NCI-H748 treated with DMSO at 0.1 percent for 48 hours (cell line): ENCODE measurements at places on chromosomes 5 and 9.

DNA sequence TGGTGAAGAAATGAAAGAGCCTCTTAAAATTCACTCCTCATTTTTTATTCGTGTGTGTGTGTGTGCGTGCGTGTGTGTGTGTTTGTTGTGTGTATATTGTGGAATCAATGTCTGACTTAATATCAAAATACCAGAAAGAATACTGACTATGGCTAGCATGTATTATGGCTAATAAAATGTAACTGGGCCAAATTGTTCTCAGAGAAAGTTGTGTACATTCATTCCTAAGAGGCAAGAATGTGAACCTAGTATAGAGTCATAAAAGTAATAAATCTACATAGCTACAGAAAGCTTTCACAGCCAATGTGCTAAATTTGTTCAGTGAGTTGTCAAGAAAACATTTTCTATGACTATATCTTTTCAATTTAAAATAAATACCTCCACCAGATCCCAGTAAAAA, 211.5 kb downstream of the EBF1 start:
- no peak for DNase-seq

DNA sequence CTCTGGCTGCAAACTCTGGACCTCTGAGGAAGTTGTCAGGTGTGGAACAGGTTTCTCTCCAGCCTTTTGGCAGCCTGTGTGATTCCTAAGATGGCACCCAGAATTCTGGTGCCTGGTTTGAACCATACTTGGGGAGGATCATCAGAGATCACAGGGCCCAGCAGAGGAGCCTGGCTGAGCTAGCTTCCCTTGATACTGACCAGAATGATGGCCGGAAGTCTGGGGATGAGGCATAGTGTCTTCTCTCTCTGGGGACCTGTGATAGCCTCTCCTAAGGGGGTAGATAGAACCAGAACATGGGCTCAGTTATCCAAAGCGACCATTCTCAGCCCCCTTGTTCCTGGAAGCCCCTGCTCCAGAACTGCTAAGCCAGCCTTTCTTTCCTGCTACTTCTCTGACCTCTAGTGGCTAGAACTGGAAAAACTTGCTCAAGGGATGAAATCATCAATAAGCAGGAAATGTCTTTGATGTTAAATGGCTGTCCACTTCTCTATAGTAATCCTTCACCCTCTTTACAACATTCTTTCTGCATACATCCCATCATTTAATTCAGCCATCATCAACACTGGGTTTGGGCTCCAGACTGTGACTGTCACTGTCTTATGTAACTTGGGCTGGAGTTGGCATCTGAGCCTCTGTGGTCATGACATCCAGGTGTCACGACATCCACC, 55.1 kb downstream of the C9orf152 start:
- peak; percentile 58 for DNase-seq

GRCh38 chr9:16597136-16597535, 273.3 kb downstream of the BNC2 start:
- DNase-seq = no peak

DNA sequence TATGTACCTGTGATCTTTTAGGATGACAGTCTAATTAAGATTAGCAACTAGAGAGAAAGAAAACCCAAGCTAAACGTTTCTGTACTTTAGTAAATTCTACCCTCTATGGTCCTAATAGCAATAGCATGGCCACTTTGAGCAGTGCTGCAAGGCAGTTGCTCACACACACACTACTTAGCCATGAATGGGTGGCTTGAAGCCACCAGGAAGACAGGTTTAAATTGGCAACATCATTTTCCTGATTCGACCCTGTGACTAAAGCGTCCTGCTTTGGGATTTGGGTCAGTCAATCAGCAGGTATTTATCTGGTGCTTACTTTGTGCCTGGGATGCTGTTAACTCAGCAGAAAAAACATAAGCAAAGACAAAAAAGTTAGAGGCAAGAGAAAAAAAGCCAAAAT, 150.6 kb downstream of the ARRDC3 start:
- DNase-seq = no peak

- no peak for DNase-seq
Measured at GRCh38 chr5:179373961-179374505, 28.8 kb upstream of the ADAMTS2 start.

GRCh38 chr5:131392466-131393095, 128.7 kb downstream of the CDC42SE2 start:
- no peak for DNase-seq

DNA sequence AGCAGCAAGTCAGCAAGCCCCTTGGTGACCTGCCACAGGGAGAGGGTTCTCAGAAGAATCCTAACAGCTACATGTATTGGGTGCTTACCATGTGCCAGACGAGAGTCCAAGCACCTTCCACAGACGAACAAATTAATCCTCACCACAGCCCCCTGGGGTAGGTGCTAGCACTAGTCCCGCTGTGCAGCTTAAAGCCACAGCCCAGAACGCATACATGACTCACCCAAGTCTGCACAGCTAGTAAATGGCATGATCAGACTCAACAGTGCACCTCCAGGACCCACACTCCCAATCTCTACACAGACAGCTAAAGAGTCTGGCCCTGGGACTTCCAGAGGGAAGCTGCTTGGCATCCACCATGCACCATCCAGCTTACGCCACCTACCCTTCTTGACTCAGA, 111.5 kb downstream of the PAX5 start:
- no peak for DNase-seq

DNA sequence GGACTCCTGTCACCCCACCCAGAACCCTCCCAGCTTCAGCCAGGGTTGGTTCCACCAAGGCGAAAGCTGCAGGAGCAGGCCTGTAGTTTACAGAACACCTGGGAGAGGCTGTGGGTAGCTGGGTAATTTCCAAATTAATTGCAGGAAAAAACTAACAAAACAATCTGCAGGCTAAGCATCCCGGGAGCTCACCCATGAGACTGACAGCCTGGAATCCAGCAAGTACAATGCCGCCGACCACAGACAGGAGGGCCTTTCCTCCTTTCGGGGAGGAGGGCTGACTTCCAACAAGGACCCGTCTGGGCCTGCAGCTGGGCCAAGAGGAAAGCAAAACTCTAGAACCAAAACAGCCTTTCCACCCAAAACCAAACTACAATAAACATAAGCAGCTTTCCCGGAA, 10.3 kb downstream of the FOXE1 start:
- DNase-seq = no peak

DNA sequence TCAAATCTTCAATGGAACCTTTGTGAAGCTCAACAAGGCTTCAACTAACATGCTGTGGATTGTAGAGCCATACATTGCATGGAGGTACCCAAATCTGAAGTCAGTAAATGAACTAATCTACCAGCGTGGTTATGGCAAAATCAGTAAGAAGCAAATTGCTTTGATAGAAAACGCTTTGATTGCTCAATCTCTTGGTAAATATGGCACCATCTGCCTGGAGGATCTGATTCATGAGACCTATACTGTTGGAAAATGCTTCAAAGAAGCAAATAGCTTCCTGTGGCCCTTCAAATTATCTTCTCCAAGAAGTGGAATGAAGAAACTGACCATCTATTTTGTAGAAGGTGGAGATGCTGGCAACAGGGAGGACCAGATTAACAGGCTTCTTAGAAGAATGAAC, 54.7 kb upstream of the TTC39B start:
- DNase-seq = no peak

- DNase-seq = no peak
Measured at GRCh38 chr5:91794856-91795548, 411.9 kb upstream of the ARRDC3 start.

- no peak for DNase-seq
Measured at GRCh38 chr5:31343946-31344345, 150.5 kb downstream of the CDH6 start.

DNA sequence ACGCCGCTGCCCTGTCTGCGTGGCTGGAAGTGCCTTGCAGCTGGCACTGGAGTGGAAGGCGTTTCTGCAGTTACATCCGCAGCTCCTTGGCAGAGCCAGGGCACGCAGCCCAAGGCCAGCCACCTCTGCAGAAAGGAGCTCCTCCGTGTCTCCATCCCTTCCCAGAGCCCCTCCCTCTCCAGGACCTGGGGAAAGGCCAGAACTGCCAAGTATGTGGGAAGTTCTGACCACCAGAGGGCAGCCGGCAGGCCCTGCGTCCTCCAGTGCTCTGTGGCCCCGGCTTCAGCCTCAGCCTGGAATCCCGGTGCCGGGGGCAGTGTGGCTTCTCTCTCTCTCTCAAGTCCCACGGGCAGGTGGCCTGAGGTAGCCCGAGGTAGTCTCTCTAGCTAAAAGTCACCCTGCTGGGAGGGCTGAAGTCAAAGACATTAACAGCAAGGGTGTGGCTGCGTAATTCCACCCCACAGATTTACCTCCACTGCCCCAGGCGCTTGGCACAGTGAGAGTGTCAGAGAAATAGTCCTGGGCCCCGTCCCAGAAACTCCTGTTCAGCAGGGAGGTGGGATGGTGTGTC, 101.7 kb upstream of the FCN2 start:
- no peak for DNase-seq

DNA sequence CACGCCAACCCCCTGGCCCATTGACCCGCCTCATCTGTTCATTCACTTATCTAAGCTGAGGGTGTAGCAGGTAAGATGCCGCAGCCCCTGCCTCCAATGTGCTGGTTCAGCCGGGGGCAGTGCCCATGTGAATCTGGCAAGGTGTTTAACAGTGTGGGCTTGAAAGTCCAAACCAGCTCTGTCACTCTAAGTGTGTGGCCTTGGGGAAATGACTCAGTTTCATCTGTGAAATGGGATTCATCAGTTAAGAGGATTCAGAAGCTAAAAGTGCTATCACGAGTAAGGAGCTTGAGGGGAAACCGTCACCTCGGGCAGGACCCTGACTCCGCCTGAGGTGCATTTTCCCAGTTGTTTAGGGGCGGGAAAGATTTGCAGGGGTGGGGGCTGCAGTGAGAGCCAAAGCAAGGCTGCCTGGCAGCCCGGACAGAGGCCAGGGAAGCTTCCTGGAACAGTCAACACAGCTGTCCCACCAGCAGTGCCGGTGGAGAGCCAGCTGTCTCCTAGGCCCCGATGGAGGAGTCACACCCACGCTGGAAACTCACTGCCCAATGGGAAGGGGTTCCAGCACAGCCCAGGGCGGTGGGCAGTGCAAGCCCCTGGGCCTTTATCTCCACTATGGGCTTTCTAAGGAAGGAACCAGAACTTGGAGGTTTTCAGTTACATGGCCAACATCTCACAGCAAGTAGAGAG, 9.7 kb upstream of the URM1 start:
- DNase-seq = no peak

- no peak for DNase-seq
Measured at GRCh38 chr5:98321361-98321760, 452.1 kb upstream of the RGMB start.

DNA sequence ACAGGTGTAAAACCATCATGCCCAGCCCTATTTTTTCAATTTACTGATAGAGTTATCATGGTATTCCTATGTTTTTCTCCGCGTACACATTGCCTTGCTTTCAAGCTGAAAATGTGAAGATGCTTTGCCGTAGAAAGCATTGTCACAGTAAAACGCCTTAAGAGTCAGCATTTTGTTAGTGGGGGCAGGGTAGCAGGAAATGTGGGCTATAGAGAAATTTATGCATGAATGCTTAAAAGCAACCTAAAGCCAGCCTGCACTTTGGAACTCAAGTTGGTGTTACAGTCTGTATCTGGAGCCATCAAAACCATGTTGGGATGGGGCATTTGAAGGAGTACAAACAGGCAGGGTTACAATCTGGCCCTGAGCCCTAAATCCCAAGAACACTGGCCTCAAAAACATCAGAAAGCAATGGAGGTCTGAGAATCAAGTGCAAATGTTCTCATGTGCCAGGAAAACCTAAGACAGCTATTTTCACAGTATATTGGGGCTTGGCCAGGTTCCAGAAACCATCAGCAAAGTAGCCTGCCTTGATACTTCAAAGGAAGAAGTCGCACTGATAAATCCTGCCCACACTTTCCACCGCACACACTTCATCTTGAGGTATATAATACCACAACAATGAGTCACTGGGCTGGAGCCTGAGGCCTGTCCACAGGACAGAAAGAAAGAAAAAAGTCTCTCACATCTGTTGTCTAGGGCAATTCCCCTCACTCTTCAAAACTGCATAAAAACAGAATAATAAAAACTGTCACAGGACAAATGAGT, 313.8 kb downstream of the ENC1 start:
- no peak for DNase-seq

DNA sequence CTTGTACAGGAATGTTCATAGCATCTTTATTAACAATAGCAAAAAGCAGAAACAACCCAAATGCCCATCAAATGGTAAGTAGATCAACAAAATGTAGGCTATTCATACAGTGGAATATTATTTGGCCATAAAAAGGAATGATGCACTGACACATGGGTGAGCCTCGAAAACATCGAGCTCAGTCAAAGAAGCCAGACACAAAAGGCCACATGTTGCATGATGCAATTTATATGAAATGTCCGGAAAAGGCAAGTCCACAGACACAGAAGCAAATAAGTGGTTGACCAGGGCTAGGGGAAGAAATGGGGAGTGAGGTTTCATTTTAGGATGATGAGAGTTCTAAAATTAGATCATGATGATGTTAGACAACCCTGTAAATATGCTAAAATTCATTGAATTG, 16.5 kb upstream of the SLC2A8 start:
- no peak for DNase-seq

DNA sequence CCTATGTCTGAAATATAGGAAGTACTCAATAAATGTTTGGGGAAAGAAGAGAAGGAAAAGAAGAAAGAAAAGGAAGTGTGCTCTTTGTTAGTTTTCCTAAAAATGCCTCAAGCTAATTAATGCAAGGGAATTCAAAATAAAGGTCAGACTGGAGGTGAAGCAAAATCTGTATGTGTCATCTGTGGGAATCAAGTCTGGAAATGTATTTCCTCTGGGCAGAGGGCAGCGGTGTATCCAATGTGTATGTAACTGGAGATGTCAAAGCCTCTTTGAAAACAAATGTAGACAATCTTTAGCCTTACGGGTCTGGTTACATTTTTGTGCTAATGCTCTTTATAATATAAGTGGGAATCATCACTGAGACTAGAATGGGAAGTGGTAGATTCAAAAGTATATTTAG, 471.4 kb downstream of the MAN2A1 start:
- DNase-seq = no peak

- DNase-seq = no peak
Measured at GRCh38 chr5:137191179-137191578, 307.9 kb downstream of the SPOCK1 start.

- DNase-seq = no peak
Measured at GRCh38 chr9:112258106-112258505, 75.3 kb downstream of the PTBP3 start.

- DNase-seq = no peak
Measured at GRCh38 chr5:172733131-172733973, 37.6 kb downstream of the DUSP1 start.

GRCh38 chr5:59066367-59067163, 483.7 kb downstream of the RAB3C start:
- DNase-seq = no peak

- no peak for DNase-seq
Measured at GRCh38 chr5:12141496-12141895, 237.2 kb upstream of the CTNND2 start.

- DNase-seq = peak; percentile 87
Measured at GRCh38 chr9:79264511-79265355, 307.0 kb upstream of the TLE4 start.

GRCh38 chr9:21994556-21995005, at the start of gene CDKN2B-AS1:
Gene CDKN2B-AS1, plus strand, starts transcription at chr9:21994791.
- DNase-seq = peak; percentile 74

DNA sequence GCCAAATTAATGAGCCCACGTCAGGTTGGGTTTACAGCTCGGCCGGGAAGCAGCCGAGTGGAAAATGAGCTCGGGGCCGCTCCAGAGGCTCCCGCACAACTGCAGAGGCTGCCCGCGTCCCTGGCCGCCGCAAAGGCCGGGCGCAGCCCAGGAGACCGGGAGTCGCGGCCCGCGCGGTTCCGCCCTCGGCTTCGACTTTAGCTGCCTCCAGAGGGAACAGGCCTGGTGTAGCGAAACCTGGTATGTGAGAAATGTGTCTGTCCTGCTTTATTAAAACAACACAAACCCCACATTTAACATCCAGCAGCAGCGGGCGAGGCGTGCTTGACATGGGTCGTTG, 66.2 kb downstream of the FOXD1 start:
- DNase-seq = no peak

GRCh38 chr5:17147170-17147569, 70.3 kb upstream of the BASP1 start:
- DNase-seq = no peak
